Dermis microvascular lymphatic vessel endothelial cell (primary cell): ENCODE measurements at places on chromosomes 1 and 21.

- no peak for DNase-seq
Observed at GRCh38 chr1:72649211-72649888, 367.0 kb upstream of the NEGR1 start.

DNA sequence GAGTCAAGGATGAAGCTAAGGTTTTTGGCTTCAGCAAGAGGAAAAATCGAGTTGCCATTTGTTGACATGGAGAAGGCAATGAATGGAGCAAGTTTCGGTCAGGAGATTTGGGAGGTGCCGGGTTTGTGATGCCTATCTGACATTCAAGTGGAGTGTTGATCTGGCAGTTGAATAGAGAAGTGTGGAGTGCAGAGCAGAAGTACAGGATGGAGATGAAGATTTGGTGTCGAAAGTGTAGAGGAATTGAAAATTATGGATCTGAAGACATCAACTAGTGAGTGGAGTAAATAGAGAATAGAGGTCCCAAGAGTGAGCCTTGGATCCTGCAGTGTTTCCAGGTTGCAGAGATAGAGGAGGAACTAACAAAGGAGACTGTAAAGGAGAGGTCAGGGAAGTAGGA lies 25.9 kb downstream of the CITED4 start:
- DNase-seq, result no peak

- DNase-seq, result no peak
Observed at GRCh38 chr1:198472119-198472518, 68.4 kb downstream of the ATP6V1G3 start.

- no peak for DNase-seq
Observed at GRCh38 chr21:28144653-28145052, 848.0 kb downstream of the LTN1 start.

- no peak for DNase-seq
Observed at GRCh38 chr1:230737622-230738262, 9.4 kb upstream of the CAPN9 start.

GRCh38 chr1:208686592-208686991 lies 442.4 kb upstream of the PLXNA2 start:
- DNase-seq, result no peak

DNA sequence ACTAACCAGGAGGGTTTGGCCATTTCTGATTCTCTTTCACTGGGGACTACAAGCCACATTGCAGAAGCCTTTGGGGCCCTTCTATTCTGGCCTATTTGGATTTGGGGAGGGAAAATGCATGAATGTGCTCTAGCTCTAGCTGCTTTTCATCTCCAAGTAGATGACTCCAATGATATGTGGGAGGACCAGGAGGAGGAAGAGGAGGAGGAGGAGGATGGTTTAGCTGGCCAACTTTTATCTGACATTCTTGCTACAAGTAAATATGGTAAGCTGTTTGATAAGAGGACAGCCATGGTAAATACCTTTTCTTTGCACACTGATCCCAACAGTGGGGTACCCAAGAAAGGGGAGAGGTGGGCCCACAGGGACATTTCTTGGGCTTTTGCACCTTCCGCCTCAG lies 14.0 kb upstream of the SHISA4 start:
- no peak for DNase-seq

- DNase-seq, result peak; percentile 63
Observed at GRCh38 chr1:3415260-3416090, 39.0 kb upstream of the ARHGEF16 start.

DNA sequence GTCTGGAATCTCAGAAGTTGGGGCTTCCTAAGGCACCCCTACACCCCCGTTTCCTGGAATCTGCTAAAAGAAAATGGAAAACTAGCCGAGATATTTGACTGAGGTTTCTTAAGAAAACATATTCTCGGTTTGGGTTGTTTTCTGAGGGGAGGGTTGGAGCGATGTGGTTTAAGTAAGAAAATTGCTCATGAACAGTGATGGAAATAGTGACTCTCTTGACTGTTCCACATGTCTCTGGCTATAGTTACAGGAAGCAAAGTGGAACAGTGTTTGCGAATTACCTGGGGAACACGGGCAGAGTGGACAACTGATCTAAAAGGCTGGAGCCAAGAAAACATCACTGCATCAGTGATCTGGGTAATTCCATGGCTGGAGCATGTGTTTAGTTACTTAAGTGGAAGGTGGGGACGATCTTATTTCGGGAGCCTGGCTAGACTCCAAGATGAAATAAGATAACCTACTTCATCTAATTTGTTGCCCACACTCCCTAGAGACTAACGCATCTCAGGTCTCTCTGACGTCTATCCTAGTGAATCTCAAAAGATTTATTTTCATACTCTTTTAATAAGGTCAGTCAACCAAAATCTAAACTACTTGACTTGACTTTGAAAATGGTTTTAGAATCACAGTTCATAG lies 92.4 kb downstream of the KCNJ15 start:
- no peak for DNase-seq

GRCh38 chr1:182761396-182762395 lies 27.9 kb upstream of the NPL start:
- DNase-seq, result peak; percentile 56

DNA sequence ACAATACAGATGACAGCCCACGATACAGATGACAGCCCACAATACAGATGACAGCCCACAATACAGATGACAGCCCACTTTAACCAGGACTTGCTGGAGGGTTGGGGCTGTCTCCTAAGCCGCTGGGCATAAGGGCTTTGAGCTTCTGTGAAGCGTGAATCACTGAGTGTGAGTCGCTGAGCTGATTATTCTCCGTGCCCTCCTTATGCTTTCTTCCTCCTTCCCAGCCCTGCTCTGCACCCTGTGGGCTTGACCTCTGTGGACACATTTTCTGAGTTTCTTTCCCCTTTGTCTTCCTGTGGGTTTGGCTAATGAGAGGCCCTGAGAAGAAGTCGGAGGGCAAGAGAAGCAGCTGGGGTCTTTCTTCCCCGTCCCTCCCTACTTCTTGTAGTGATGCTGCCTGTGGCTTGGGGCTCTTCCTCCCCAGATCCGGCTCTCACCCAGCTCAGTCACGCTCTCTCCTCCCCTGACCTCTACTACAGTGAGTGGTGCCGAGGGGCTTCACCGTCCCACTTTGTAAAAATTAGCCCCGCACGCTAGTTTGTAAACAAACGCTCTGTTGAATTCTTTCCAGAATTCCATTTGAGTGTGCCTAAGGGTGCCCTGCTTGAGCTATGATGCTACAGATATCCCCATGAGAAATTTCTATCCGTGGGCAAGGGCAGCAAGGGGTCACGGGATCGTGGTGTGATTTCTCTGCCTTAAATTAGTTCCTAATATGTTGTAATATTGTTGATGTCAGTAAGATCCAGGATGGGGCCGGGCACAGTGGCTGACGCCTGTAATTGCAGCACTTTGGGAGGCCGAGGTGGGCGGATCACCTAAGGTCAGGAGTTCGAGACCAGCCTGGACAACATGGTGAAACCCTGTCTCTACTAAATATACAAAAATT lies 46.4 kb upstream of the SOD1 start:
- DNase-seq, result no peak

DNA sequence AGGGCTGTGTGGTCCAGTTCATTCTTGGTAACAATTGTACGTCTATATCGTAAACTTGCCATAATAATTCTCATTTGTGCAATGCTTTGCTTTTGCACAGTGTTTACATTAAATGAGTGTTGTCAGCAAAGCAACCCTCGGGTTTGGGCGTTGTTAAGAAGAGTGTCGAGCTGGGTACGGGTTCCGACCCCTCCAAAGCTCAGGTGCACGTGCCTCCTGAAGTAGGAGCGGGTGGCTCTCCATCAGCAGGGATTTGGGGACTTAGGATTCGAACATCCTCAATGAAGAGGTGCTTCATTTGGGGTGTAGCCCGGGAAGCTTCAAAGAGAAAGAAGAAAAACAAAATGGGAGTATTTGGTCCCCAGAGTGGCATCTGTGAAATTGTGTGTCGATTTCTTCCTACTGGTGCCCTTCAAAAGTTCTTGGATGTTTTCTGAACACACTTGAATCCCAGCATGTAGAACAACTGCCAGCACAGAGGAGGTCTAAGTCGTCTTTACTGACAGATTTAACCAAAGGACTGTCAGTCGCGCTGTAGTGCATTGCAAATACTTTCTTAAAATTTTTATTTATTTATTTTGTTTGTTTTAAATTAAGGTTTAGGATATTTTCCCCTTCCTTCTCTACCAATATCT lies 1.1 kb downstream of the TRIM58 start:
- DNase-seq, result no peak

DNA sequence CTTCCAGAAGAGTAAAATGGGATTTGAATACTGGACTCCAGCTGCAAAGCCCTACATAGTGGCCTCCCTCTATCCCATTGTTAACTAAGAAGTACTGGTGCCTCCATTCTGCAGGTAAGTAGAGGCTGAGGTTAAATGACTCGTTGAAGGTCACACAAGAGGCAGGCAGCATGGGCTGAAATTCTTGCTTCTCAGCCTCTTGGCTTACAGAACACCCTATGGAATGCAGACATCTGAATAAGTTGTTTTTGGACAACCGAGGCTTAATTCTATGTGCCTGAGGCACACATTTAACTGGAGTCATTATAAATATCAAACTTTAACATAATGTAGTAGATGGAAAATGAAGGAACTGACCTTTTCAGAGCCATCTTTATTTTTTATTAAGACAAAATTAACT lies 5.7 kb downstream of the DNAJC11 start:
- DNase-seq, result no peak

GRCh38 chr1:116586741-116587143 lies 15.9 kb upstream of the CD58 start:
- no peak for DNase-seq

DNA sequence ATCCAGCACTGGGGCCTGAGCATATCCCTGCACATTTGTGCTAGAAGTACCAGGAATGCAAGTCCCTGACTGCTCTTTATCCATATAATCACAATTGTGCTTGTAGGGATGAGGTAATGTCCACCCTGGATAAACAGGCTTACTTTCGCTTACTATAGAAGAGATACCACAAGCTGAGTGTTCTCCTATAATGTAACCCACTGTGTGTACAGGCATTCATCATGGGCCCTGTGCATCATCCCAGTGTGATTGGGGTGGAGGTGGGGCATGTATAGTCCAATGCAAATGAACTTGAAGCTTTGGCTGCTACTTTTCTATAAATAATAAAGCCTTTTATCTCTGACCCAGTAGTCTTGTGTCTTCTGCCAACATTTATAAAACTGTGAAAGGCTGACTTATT lies 69.3 kb downstream of the MAN1A2 start:
- no peak for DNase-seq
